ENCODE measurements at places on chromosomes 12 and 14.
A peak's percentile ranks its signal among the peaks of the same experiment; 100 is the strongest.

DNA sequence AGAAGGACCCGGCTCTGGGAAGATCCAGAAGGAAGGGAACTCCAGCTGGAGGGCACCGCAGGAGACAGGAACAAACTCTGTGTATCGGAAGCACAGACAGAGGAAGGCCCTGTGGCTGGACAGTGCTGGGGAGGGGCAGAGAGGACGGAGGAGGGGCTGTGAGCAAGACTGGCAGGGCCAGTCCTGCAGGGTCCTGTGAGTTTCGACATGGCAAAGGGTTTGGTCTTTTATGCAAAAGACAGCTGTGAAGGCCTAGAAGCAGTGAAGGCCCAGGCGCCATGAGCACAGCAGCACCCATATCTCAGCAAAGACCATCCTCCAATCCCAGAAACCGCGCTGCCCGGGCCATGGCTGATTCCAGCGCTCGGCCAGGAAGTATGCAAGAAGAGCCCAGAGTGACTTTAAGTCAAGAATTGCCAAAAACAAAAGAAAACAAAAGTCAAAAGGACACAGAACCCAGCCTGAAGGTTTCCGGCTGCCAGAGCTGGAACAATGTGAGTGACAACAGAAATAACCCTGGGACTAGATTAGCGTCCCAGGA lies 126.5 kb downstream of the NCOR2 start:
- DNase-seq = no peak

- no peak for DNase-seq
These were observed 5.6 kb downstream of the MIS18BP1 start for GRCh38 chr14:45247427-45247826.

- DNase-seq = no peak
These were observed 7.5 kb downstream of the PTGR2 start for GRCh38 chr14:73859145-73859544.

DNA sequence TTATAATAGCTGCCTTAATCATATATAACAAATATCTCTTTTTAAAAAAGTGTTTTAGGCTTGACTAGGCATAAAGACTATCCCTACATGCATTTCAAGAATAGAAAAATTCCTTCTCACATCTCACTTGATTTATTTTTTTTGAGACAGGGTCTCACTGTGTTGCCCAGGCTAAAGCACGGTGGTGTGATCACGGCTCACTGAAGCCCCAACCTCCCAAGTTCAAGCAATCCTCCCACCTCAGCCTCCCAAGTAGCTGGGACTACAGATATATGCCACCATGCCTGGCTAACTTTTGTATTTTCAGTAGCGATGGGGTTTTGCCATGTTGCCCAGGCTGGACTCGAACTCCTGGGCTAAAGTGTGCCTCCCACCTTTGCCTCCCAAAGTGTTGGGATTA lies 59.4 kb downstream of the WDHD1 start:
- no peak for DNase-seq

DNA sequence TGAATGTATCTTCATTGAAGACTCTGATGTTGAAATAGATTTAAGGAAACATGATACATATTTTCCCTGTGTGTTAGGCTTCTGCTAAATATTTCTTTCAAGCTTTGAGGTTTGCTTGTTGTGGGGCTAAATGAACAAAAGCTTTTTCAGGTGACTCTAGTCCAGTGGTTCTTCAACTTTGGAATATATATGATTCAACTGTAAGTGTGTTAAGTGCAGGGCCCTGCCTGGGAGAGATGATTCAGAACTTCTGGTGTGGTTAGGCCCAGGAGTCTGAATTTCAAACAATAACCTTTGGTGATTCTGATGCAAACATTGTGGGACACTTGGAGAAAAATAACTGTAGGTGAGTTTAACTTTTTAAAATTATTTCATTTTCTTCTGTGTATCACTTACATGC lies 93.0 kb downstream of the TRHDE start:
- DNase-seq = no peak

DNA sequence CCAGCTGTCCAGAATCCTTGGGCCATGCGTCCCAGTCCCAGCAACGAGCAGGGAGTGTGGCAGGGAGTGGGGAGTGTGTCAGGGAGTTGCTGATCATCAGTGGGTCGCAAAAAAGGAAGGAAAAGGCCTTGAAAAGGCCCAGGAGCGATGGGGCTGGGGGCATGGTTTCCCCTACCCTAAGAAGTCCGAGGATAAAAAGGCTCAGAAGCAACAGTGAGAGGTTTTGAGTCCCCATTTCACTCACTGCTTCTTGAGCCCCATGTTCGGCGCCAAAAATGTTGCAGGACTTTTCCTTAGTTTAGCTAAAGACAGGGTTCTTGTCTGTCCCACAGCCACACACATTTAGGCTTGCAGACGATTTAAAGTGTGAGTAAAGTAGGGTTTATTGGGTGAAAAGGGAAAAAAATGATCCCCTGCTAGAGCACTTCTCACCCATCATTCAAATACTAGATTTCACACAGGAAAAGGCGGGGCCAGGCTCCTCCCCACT lies 189.5 kb downstream of the KCNC2 start:
- no peak for DNase-seq

GRCh38 chr14:90396341-90397339 lies at the start of gene CALM1:
CALM1 (plus strand) TSS chr14:90397029; CDS start chr14:90397231, 202 bp downstream.
- DNase-seq = peak; percentile 97

DNA sequence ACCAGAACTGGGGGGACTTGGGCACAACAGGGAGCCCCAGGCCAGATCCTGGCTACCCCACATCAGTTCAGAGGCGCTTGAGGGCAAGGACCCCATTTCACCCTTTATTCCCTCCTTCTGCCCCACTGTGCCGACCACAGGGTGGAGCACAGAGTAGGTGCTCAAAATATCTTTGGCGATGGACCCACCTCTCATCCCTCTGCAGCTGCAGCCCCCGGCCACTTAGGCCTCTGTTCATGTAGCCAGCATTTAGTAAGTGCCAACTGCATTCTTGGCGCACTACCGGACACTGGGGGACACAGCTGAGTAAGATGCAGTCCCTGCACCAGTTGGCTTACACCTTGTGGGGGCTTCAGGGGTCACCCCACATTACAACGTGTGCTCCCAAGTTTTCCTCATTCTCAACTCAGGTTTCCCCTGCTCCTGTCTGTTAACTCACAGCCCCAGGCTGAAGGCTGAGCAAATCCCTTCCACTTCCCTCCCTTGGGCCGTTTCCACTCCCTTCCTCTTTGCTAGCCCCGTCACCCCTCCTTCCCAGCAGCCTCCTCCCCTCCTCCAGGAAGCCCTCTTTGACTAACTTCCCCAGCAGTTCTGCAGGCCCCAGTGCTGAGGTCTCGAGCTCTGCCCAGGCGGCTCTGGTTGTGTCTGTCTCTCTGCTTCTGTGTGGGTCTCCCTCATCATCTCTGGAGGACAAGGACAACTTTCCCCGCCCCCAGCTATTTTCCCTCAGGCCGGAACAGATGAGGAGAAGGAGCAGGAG lies 26.5 kb downstream of the KRT80 start:
- no peak for DNase-seq

DNA sequence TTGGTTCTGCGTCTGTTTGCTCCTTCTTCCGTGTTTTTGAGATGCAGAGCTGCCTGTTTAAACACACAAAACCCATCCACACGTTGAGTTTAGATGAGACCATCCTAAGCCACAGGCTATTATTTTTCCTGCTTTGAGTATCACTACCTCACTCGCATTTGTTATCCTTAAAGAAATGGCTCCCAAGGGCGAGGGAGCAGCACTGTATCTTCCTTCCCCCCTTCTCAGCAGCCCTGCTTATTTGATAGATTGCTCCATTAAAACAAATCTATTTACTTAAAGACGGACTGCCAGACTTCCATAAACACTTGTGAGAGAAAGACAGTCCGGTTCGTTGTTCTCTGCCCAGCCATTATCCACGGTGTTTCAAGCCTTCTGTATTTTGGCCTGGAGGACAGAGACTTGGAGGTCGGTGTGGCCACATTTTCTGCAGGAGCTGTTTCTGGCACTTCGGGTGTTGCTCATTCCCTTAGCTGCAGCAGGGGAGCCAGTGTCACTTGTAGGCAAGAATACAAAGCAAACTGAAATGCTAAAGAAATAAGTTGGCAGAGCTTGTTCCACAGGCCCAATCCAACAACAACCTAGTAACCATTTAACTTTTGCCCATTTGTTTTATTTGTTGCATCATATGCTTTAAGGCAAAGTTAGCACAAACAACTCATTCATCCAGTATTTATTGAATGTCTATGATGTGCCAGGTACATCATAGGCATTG lies 275.4 kb downstream of the TTC6 start:
- no peak for DNase-seq

DNA sequence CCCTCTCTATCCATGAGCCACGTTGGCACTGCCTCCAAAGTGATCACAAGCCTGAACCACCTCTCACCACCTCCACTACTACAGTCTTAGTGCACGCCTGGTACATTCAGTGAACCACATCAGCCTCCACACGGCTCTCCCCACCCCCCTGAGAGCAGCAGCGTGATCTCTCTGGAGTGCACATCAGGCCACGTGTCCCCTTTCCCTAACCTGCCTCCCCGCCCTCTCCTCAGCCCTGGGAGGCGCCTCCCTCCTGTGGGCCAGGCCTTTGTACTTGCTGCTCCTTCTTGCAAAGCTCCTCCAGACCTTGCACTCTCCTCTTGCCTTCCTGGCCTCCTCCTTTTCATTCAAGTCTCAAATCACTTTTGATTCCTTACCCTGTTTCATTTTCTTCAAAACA lies 49.8 kb downstream of the SLC6A12 start:
- no peak for DNase-seq

GRCh38 chr12:1213618-1214205 lies 222.7 kb downstream of the ERC1 start:
- DNase-seq = no peak

DNA sequence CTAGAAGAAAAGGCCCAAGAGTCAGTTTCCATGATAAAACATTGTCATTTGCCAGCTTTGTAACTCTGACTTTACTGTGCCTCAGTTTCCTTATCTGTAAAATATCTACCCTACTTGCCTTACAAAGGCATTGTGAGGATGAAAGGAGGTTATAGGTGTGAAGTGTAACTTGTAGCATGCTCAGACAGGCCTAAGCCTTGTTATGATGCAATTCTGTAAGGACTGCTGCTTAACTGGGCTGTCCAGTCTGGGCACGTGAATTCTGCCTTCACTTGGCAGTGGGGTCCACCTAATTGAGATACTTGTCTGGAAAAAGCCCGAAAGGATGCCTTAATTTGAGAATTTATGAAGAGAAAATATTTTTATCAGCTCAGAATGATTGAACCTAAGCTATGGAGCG lies 114.5 kb upstream of the DYRK2 start:
- DNase-seq = no peak

GRCh38 chr12:125145196-125145595 lies 80.0 kb downstream of the AACS start:
- DNase-seq = no peak

Measured in SK-N-SH (cell line).